Ovary (tissue), 10 donors: ENCODE measurements at places on chromosomes 1 and 21. TPM values are rescaled to one million over a fixed set of nuclear protein-coding genes. Genes with fewer than 3 reads are reported as not detected.
A peak's percentile ranks its signal among the peaks of the same experiment; 100 is the strongest.

- no peak overlapping the region for H3K27ac ChIP-seq
- H3K27me3 ChIP-seq: no peaks in the 10 kb centered on the region
- no peak overlapping the region for H3K4me3 ChIP-seq
- H3K36me3 ChIP-seq: no peaks in the 10 kb centered on the region
- no peak for DNase-seq
- no peaks in the 10 kb centered on the region for H3K4me1 ChIP-seq
Measured at GRCh38 chr21:14533499-14534428, 12.4 kb downstream of the SAMSN1 start.

DNA sequence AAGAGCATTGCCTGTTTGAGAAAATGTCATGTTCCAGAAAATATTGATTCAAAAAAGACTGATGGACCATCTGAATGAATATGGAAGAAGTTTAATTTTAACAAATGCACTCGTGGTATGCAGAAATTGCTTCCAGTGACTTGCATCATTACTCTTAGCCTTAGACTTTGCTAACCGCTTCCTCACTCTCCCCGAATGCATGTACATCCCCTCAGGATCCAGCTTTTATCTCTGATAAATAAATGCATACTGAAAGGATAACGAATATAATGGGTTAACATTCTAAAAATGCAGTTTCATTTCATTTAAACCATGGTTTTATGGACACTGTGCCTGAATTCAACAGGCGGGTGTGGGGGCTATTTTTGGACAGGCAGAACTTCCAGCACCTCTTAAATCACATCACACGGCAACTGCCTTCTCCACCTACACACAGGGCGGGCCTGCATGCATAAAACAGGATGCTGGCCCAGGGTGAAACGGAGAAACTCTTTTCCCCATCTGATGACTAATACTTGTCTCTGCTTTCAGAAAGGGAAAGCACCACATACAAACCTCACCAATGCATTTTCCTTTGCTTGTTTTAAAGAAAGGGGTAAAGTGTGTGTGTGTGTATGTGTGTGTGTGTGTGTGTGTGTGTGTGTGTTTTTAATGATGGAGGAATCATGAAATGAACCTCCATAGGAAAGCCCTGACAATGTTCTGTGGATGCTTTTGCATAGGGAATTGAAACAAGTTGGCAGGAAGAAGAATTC is 48.7 kb downstream of the SPAG17 start:
- no peaks in the 10 kb centered on the region for H3K36me3 ChIP-seq
- H3K4me1 ChIP-seq: no peaks in the 10 kb centered on the region
- no peak for DNase-seq
- H3K27ac ChIP-seq: no peak overlapping the region
- H3K4me3 ChIP-seq: no peak overlapping the region
- H3K27me3 ChIP-seq: no peaks in the 10 kb centered on the region

GRCh38 chr1:201791051-201791778 is 37.7 kb upstream of the IPO9 start:
- H3K4me3 ChIP-seq: no peak overlapping the region
- no peak for DNase-seq
- no peaks in the 10 kb centered on the region for H3K36me3 ChIP-seq
- H3K27ac ChIP-seq: no peak overlapping the region

GRCh38 chr1:110098222-110099026 is 13.8 kb upstream of the UBL4B start:
- no peaks in the 10 kb centered on the region for H3K27me3 ChIP-seq
- no peak for DNase-seq
- no peak overlapping the region for H3K4me3 ChIP-seq
- H3K4me1 ChIP-seq: no peaks in the 10 kb centered on the region

GRCh38 chr1:194300340-194300739 is 1113.9 kb upstream of the B3GALT2 start:
- H3K4me3 ChIP-seq: no peak overlapping the region
- H3K27me3 ChIP-seq: no peaks in the 10 kb centered on the region
- H3K36me3 ChIP-seq: no peaks in the 10 kb centered on the region
- H3K4me1 ChIP-seq: no peaks in the 10 kb centered on the region
- no peak for DNase-seq

DNA sequence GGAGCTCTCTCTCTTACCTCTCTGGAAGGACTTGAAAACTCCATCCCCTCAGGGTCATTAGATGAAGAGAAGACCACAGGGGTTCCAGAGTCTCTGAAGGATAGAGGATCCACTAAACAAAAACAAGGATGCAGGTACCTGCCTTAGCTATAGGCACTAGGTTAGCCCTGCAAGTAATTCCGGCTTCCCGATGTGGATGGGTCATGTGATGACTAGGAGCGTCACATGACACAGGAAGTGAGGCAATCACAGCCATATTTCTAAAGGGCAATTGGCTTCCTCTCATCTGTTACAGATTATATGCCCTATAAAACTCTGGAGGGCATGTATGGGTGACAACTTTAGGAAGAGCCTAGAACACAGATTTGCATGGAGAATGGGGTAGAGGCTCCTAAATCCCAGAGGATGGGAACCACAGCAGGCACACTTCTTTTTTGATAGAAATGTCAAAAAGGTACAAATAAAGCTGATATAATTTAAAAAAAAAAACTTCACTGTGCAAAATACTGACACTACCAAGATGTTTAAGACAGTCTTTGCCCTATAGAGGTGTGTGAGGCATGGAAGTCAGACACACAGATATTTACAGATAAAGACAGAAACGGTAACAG is 14.1 kb downstream of the ENTREP3 start:
- H3K4me1 ChIP-seq: peaks cover 2% of the 10 kb centered on the region
- peak overlapping the region; percentile 35 for H3K4me3 ChIP-seq
- H3K36me3 ChIP-seq: no peaks in the 10 kb centered on the region
- no peaks in the 10 kb centered on the region for H3K27me3 ChIP-seq

DNA sequence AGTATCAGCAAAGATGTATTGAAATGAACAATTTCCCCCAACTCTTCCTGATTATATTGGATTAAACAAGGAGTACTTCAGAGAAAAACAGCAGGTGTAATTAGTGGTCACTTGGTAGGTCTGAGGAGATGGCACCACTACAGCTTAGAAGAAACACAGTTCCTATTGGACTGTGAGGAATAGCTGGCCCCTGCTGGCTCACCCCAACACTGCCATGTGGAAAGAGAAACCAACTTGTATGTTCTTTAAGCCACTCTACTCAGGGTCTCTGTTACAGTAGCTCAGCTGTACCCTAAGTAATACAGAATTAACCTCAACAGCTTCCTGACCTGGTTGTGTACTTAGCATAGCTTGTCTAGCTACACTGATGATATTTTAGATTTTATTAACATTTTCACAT is 26.5 kb upstream of the MTR start:
- H3K27me3 ChIP-seq: no peaks in the 10 kb centered on the region
- DNase-seq: no peak
- H3K4me1 ChIP-seq: peaks cover 1% of the 10 kb centered on the region
- no peak overlapping the region for H3K27ac ChIP-seq

DNA sequence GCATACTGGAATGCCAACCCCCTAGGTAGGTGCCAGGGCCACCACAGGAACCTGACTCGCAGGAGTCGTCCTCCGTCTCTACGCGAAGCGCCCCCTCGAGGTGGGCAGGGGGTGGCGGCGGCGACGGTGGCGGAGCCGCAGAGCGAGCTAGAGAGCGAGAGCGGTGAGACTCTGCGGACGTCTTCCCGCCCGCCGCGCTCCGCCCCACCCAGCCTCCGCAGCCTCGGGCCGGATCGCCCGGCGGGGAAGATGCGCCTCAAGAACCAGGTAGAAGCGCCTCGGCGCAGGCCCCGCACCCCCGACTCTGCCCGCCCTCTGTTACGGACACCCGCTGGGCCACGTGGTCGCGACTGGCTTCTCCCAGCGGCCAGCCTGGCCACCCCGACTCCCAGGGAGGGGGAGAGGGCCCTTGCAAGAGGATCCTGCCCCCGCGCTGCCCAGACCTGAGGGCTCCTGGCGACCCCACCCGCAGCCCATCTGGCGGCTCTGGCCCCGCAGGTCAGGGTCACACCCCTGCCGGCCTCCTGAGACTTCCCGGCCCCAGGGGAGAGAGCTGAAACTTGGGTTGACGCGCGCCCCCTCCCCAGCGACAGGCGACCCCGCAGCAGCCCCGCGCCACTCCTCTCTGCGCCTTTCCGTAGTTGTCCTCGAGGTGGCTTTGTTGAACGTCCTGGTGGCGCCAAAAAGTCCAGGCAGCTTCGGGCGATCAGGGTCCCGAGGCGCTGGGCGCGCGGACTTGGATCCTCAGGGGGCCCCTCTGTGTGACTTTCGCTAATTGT is 24.4 kb upstream of the AGBL4 start:
- no peak for DNase-seq
- no peak overlapping the region for H3K27ac ChIP-seq

DNA sequence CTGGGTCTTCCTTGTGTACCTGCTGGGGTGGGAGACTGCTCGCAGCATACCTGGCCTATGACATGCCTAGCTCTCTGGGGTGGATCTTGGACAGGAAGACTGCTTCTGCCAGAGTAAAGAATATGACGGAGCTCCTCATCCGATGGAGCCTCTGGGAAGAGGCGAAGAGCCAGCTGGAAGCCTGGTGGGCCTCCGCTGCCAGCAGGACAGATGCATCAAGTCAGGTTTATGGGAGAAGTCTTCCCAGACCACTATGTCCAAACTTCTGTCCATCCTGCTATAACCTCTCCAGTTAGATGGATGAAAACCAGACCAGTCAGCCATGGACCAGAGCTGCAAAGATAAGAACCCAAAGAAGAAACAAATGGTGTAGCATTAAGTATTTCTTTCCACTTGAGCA is 27.7 kb upstream of the NGF start:
- peak; percentile 41 for DNase-seq
- no peaks in the 10 kb centered on the region for H3K36me3 ChIP-seq
- no peak overlapping the region for H3K4me3 ChIP-seq
- H3K27ac ChIP-seq: no peak overlapping the region
- H3K27me3 ChIP-seq: no peaks in the 10 kb centered on the region
- H3K4me1 ChIP-seq: peaks cover 18% of the 10 kb centered on the region

DNA sequence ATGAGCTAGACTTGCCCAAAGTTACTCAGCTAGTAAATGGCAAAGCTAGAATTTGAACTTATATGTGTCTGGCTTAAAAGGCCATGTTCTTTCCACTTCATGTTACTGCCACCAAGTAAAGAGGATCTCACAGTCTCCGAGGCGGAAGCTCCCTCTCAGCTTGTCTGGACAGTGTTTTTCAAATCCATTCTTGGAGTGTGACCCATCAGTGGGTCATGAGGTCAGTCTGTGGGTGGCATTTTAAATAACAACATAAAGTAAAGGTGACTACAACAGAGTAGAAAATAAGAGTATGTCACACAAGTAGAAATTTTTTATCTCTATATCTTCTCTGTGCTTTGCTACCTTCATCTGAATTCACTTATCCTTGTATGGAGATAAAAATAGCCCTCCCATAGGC is 3.2 kb upstream of the HMGB4 start:
- DNase-seq: no peak
- H3K4me3 ChIP-seq: no peak overlapping the region
- no peaks in the 10 kb centered on the region for H3K27me3 ChIP-seq
- no peaks in the 10 kb centered on the region for H3K36me3 ChIP-seq
- H3K4me1 ChIP-seq: no peaks in the 10 kb centered on the region

Gene LRRN2
- total RNA-seq: 5.5 TPM

Gene RIPPLY3
- not detected for total RNA-seq

Gene SPATA17
- total RNA-seq: 0.72 TPM

Gene KIF14
- 0.20 TPM for total RNA-seq

Gene SOD1
- total RNA-seq: 236 TPM

Gene MPL
- 0.48 TPM for total RNA-seq

Gene C2CD4D
- total RNA-seq: 1.0 TPM

Gene MPZL1
- total RNA-seq: 106 TPM
